GM23248 (cell line): ENCODE measurements at places on chromosomes 1 and 21. TPM values are rescaled to one million over a fixed set of nuclear protein-coding genes. Genes with fewer than 3 reads are reported as not detected.

B3GALT2 gene
- total RNA-seq, result 4.7 and 4.8 TPM in 2 replicates

TCHH gene
- 0.22 TPM in 1 of 2 replicates, not detected in the other for total RNA-seq

STYXL2 gene
- total RNA-seq, result not detected in 2 replicates

UMODL1 gene
- total RNA-seq, result not detected in 2 replicates

ZNF683 gene
- not detected in 2 replicates for total RNA-seq

DNA sequence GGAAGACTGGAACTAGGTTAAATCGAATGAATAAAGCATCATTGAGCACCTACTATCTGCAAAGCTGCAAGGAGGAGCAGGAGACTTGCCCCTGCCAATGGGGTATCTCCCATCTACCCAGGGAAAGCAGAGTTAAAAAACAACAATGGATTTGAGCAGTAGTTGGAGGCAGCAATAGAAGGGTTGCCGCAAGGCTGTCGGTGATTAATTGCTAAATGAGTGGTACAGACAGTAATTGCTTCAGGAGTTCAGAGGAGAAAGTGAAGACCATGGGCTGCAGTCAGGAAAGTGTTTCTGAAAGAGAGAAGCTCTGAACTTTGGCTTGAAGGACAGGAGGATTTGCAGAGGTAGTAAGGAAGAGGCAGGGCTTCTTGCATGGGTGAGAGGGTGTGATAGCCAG, 152.9 kb downstream of the ACTL8 start:
- DNase-seq, result no peak

PRAMEF9 gene
- not detected in 2 replicates for total RNA-seq

DNA sequence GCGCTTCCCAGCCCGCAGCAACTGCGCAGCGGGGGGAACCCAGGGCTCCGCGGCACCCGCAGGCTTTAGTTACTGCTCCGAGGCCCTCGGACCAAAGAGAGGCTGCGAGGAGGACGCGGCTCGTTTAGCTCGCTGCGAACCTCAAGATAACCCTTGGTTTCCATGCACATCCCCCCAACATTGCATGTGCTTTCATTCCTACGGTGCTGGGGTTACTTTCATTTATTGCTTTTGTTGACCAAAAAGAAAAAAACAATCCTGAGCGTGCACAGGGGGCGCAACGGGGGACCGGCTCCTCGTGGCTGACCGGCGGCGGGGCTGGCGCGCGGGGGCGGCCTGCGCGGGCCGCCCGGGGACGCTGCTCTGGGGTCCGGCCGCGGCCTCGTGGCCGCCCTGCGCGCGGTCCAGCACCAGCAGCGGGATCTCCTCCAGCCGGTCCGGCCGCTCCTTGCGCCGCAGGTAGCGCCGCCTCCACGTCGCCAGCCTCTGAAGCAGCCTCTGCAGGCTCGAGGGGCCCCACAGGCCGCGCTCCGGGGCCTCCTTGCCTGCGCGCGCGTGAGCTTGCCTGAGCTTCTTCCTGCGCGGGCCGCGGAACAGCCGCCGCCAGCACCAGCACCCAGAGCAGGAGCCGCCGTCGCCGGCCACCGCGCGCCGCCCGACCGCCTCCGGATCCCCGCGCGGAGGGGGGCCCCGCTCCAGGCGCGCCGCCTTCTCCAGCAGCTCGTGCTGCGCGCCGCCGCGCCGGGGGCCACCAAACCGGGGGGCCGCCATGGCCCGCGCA, 77.4 kb downstream of the DESI2 start:
- peak; percentile 68 for DNase-seq

GRCh38 chr1:220356981-220357850, 85.0 kb upstream of the RAB3GAP2 start:
- DNase-seq, result no peak

PRAMEF14 gene
- not detected in 2 replicates for total RNA-seq

- no peak for DNase-seq
Measured at GRCh38 chr1:41439234-41439633, 45.2 kb downstream of the EDN2 start.

GRCh38 chr1:41913014-41913413, 5.7 kb downstream of the HIVEP3 start:
- DNase-seq, result no peak

GRCh38 chr1:189619682-189620332, 857.9 kb downstream of the BRINP3 start:
- peak; percentile 17 for DNase-seq

- DNase-seq, result no peak
Measured at GRCh38 chr1:112563341-112563740, 54.6 kb downstream of the WNT2B start.

DNA sequence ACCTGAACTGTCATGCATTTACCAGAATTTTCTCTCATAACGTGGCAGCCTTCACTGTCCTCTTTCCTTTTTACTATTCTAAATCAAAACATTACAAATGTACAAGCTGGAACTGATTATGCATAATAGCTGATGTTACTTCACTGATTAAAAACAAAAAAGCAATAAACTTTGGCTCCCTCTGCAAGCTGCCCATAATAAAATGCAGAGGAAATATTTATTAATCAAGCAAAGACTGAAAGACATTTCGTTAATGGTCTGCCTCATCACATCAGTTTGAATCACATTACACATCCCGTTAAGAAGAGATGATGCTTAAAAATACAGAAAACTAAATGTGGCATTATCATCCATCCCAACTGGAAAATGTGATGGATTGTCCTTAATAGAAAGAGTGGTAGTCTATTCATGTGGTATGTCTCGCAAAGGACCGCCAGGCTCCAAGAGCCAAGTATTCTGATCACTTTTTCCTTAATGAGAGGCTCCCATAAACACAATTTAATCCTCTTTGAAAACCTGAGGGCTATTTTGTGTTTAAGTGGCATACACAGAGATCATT, 225.3 kb downstream of the RGS7 start:
- no peak for DNase-seq
